ENCODE measurements at places on chromosomes 11 and 22.

- no peak for DNase-seq
Measured at GRCh38 chr22:35307892-35308291, 8.2 kb downstream of the TOM1 start.

DNA sequence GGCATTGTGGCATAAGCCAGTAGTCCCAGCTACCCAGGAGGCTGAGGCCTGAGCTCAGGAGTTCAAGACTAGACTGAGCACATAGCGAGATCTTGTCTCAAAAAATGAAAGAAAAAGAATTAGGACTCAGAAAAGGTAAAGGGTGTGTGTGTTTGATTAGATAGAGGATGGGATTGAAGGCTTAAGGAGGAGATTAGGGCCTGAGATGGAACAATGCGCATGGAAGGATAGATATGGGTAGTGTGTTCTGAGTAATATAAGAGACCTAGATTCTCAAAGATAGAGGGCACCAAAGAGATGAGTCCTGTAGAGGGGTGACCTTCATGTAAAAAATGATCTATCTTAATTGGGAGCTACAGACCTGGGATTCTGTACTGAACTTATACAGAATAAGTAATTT lies 17.3 kb upstream of the RAB30 start:
- no peak for DNase-seq

GRCh38 chr11:69135420-69136363 lies 20.0 kb upstream of the SMIM38 start:
- no peak for DNase-seq

GRCh38 chr11:61883327-61883726 lies 8.0 kb downstream of the FADS3 start:
- no peak for DNase-seq

- no peak for DNase-seq
Measured at GRCh38 chr11:120740380-120740779, 228.8 kb downstream of the GRIK4 start.

DNA sequence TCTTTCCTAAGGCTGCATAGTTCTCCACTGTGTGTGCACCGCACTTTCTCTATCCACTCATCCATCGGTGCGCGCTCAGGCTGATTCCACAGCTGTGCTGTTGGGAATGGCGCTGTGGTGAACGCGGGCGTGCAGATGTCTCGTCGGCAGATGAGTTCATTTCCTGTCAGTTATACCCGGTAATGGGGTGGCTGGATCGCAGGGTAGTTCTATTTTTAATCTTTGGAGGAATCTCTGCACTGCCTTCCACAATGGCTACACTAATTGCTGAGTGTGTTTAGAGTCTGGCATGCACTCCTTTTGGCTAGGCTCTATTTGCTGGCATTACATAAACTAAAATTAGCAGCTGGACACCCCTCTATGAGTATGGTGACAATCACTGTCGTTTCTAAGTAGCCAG lies 27.9 kb upstream of the KRTAP5-7 start:
- DNase-seq = peak; percentile 10

- no peak for DNase-seq
Measured at GRCh38 chr11:130179396-130180306, 20.1 kb downstream of the ST14 start.

DNA sequence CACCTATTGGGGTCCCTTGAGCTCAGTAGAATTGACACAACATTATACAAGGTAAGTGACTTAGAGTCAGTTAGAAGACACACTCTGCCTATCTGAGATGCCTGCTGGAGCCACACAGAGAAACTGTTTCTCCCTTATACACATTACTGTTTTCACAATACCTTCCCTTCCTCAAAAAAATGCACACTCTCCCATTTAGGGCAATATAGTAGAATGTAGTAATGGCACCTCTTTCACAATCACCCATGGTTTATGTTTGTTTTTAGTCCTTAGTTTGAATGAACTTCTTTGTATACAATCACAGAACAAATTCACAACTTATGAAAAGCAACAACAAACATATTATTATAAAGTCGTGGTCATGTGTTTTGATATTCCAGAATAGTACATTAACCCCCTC lies 14.3 kb downstream of the OR52H1 start:
- no peak for DNase-seq

GRCh38 chr11:116930177-116930576 lies 92.8 kb upstream of the APOA1 start:
- no peak for DNase-seq

DNA sequence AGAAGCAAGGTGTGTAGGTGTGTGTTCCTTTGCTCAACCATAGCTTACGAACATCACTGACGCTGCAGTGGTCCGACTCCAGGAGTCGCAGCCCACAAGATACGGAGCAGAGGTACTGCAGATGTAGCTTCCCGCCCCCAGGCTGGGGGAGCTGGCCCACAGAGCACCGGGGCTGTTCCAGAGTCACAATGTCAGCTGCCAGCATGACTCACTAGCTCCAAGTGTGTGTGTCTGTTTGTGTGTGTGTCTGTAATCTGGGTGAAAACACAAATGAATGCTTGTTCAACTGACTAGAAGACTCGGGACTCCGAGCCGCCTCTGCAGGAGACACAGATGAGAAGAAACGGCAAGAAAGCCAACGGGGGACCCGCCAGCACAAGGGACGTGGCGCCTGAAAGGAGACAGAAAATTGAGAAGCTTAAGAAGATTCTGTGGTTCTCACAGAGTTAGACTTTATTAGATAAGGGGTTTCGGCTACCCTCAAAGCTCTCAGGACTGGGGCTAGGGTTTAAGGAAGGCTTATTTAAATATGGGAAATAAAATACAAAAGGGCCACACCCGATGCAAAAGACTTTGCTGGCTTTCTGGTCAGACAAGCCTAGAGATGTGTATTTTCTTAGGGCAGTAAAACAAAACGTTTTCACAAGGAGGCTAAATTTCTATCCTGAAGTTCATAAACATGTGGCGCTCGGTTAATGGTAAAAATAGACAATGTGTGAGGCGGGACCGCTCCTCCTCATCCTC lies 10.7 kb downstream of the VSIG10L2 start:
- no peak for DNase-seq

- no peak for DNase-seq
Measured at GRCh38 chr11:44607319-44607962, 42.0 kb downstream of the CD82 start.

GRCh38 chr22:19824212-19824925 lies 30.3 kb downstream of the GNB1L start:
- DNase-seq = no peak

GRCh38 chr11:117107701-117108590 lies 9.7 kb upstream of the SIK3 start:
- DNase-seq = no peak

- DNase-seq = no peak
Measured at GRCh38 chr22:40594924-40595323, 41.6 kb downstream of the MRTFA start.

GRCh38 chr11:111730871-111731591 lies 35.2 kb downstream of the PPP2R1B start:
- DNase-seq = no peak

GRCh38 chr11:76689313-76690260 lies 19.0 kb upstream of the LRRC32 start:
- DNase-seq = no peak

DNA sequence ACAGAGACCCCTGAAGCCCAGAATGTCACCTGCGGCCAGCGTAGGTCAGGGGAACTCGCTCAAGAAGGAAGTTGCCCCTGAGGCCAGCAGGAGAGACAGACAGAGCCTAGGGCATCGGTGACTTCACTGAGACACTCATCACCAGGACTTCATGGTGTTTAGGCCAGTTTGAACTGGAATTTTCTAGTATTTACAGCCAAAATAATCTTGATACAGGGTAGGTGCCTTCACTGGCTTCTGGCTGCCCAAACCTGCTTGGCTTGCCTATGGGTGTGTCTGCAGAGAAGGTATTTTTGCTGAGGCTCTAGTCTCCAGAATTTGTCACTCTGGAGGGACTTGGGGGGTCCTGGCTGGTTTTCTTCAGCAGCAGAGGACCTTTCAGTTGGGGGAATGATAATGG lies 86.6 kb downstream of the FBXO7 start:
- DNase-seq = no peak

- DNase-seq = no peak
Measured at GRCh38 chr22:32375678-32376450, 18.2 kb downstream of the RFPL3 start.

DNA sequence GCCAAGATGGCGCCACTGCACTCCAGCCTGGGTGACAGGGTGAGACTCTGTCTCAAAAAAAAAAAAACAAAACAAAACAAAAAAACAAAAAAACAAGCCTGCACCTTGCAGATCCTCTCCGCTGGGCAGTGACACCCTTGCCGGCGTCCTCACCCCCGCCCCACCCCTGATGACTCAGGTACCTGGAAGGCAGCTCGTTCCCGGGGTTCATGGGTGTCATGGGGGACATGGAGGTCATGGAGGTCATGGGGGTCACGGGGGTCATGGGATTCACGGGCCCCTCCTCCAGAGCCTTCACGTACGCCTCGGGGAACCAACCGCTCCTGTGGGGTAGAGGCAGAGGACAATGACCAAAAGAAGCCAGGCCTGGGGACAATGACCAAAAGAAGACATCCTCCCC lies 3.0 kb upstream of the SLC16A8 start:
- no peak for DNase-seq

DNA sequence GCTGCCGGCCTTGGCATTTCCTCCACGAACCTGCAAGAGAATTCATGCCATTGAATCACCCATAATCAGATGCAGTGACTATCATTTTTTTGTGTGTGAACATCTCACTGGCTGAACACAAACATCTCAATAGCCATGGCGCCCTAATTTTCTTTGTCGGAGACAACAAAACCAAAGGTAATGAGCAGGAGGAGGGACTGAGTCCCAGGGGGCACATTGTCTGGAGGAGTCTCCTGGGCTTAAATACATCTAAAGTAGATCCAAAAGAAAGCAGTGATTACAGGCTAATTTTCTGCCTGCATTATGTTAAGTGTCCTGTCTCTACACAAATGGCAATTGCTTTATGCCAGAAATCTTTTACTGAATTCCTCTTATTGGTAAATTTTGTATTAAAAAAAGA lies 113.5 kb downstream of the NTM start:
- no peak for DNase-seq

DNA sequence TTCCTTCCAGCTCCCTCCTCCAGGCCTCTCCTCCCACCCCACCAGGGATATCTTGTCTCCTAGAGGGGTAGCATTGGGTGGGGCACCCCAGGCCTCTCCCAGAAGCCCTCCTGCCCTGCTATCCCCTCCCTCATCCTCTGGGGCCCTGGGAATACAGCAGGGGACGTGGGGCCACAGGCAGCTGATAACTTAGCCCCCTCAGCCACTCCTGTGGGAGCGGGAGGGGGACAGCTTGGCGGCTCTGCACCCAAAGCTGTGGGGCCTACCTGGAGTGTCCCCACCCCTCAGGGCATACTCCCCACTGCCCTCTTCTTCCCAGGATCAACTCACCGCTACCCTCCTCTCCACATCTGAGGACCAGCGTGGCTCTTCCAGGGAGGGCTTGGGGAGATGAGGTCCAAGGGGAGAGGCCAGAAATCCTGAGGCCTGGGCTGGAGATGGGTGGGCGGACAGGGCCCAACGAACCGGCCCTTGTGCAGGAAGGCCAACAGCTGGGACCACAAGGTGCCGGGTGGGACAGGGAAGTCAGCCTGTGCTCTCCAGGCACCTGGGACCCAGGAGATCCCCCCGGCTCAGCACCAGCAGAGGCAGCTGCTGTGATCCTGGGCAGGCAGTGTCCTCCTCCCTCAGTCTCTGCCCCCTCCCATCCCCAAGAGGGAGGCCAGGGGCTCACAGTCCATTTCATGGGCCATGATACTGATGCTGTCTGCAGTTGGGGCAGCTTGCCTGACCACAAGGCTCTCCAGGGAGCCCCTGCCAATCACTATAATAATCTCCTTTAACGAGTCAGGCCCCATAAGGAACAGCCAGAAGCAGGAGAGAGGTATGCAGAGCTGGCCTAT lies 23.2 kb downstream of the NEAT1 start:
- no peak for DNase-seq

GRCh38 chr11:132047167-132047566 lies 676.8 kb downstream of the NTM start:
- DNase-seq = no peak

GRCh38 chr11:65869643-65870306 lies 2.8 kb downstream of the EFEMP2 start:
- no peak for DNase-seq

DNA sequence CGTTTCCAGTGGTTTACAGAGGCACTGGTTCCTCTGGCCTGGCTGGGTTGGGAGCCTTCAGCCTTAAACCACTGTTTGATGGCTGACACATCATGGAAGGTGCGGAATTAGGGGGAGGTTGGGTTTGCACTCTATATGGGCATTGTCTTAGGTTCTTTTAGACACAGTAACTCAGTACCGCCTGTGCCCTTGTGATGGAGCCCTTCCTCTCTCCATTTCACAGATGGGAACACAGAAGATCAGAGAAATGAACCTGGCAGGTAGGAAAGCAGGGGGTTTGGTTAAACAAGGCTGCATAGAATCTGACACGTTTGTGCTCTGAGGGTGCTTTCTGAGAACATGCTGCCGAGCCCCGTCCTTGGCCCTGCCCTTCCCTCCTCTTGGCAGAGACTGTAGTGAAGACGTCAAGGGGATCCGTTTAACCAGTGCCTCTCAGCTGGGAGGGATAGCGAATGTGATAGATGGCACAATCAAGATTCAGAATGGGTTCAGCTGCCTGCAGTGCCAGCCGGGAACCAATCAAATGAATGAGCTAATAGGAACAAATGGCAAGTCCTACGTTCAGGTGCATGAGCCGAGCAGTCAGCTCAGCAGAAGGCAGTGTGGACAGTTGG lies 228.6 kb downstream of the TBC1D22A start:
- DNase-seq = no peak

- DNase-seq = no peak
Measured at GRCh38 chr22:35197071-35197470, 60.2 kb upstream of the HMGXB4 start.

DNA sequence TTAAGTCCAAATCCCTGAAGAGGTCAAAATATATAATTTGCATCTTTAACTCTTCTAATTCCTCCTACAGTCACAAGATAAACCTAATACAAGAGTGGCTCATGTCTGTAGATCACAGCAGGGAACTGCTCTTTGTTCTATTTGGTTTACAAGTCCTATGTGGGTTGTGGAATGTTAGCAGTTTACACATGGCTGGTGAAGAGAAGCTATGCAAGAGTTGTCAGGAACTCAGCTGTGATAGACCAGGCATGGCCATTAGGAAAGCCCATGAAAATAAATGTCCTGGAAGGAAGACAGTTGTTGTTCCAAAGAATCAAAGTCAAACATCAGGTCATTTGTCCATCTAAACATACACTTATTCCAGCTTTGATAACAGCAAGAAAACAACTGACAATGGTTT lies 312.4 kb upstream of the PITPNB start:
- DNase-seq = peak; percentile 51

GRCh38 chr22:36111316-36111715 lies 49.2 kb downstream of the APOL3 start:
- no peak for DNase-seq

- DNase-seq = peak; percentile 6
Measured at GRCh38 chr11:61041755-61042518, 60.4 kb upstream of the CD5 start.
